ENCODE measurements at places on chromosomes 11 and 22.

DNA sequence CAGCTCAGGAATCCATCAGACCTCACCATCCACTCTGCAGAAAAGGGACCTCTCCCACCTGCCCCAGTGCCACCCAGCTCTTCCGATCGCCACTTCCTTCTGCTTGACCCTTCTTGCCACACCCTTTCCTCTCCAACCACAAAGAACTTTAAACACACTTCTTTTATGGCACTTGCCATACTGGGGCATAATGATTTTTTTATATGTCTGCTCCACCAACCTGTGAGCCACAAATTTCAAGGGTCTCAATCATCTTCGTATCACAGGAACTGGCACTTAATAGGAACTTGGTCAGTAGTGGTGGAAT lies 11.7 kb upstream of the MYH9 start:
- DNase-seq, result no peak

DNA sequence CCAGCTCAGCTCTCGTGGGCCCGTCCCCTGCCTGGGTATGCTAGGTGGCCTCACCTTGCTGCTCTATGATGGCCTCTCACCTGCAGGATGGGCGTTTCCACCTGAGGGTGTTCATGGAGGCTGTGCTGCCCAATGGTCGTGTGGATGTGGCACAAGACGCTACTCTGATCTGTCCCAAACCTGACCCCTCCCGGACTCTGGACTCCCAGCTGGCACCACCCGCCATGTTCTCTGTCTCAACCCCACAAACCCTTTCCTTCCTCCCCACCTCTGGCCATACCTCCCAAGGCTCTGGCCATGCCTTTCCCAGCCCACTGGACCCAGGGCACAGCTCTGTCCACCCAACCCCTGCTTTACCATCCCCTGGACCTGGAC lies 2.1 kb downstream of the ZP1 start:
- DNase-seq, result no peak

DNA sequence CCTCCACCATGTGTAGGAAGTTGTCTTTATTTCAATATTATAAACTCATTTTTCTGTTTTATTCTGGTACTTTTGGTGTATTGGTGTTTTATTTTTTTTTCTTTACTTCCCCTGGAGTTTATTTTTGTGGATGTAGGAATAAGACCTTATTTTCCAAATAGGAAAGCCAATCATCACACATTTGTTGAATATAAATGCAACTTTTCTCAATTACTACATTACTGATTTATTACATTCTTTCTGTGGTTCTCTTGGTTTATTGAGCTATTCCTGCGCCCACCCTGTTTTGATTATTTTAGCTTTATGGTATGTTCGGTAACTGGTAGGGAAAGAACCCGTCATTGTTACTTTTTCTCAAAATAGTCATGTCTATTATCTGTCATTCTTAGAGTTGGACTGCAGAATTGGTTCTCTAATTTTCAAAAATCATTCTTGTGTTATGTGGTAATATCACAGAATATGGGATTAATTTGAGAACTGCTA lies 3.6 kb downstream of the IGLL5 start:
- no peak for DNase-seq

DNA sequence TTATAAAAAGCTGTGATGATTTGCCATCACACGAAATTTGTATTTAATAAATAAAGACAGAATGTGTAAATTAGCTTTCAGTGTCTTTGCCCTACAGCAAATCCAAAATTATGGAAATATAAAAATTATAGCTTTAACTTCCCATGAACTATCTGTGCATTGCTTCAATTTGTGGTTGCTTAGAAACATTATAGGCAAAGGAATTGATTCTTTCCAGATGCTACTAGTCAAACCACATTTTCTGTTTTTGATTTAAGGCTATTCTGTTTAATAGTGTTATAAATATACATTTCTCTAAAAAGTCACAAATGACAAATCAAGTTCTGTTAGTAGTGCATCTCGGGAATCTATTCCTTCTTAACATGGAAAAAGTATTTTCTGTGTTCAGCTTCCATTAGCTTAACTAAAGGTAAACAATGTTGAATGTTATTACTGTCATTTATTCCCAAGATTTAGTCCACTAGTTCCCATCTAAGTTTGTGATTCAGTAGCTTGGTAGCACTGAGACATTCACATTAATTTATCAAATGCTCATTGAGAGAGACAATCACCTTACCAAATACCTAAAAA lies 1086.3 kb upstream of the CCDC90B start:
- DNase-seq, result no peak

DNA sequence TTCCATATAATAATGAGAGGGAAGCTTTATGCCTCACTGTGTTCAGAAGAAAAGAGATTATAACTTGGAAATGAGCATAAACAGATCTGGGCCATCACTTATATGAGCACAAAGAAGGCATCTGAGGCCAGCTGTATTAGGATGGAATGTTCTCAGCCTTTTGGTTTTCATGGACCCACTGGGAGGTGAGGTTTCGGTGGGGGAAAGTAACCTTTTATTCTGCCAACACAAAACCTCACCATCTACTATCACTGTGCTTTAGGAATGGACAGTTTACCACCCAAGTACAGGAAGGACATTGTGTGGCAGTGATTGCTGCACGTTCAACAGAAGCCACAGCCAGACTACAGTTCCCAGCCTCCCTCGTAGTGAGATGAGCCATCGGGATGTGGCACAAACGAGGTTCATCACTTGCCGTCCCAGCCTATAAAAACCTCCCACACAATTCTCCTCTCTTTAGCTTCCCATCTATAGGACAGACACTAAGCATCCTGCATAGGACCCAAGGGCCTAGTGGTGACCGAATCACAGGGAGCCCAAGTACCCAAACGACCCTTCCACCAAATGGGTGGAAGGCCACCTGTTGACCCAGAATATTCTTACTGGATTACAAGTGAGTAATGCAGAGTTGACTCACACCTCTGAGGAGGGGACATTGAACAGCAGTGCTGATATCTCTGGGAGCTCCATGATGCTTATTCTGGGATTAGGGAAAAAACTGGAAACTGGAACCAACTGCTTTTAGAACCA lies 121.5 kb upstream of the RAG2 start:
- DNase-seq, result no peak

GRCh38 chr11:111696556-111696955 lies 69.6 kb downstream of the PPP2R1B start:
- no peak for DNase-seq

- DNase-seq, result no peak
Observed at GRCh38 chr22:37680191-37680851, 4.9 kb downstream of the LGALS1 start.

GRCh38 chr22:19658967-19659804 lies 55.1 kb upstream of the SEPTIN5 start:
- no peak for DNase-seq

DNA sequence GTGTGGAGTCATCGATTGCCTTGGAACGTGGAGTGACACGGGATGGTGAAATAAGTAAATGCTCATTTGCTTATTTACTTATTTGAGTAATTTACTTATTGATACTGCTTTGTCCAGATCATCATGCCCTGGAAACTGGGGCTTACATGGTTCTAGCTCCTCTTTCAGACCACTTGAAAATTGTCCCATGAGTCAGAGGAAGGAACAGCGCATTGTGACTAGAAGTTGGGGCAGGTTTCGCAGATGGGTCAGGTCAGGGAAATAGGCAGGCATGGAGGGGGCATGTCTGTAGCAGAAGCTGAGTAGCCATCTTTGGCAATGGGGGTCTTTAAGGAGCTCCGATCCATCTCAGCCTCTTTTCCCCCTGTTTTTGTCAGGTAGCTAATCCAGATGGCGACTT lies 104.2 kb upstream of the SORL1-AS1 start:
- no peak for DNase-seq

DNA sequence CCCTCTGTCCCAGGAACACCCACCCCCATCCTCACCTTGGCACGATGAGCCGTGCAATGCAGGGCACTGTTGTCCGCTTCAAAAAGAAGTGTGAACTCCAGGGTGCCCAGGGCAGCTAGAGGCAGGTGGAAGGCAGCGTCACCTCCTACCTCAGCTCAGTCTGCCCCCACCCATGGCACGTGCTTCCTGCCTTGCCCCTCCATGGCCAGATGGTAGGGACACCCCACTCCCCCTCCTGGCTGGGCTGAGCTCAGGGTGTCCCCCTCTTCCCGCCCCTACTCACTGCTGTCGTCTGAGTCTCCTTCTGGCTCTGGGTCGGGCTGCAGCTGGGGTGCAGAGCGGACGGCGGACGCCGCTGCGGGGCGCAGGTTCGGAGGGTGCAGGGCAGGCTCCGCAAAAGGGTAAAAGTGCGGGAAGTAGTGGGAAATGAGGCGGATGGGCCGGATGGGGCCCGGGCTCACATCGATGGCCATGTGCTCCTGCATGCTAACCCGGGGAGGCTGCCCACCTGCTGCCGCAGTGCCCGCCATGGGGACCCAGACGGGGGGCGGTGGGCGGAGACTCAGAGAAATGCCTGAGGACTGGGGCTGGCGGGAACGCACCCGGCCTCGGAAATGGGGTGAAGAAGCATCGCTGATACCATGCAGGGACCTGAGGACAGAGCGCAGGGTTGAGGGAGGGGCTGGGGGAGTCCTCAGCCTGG lies 9.1 kb downstream of the NDUFV1 start:
- no peak for DNase-seq

DNA sequence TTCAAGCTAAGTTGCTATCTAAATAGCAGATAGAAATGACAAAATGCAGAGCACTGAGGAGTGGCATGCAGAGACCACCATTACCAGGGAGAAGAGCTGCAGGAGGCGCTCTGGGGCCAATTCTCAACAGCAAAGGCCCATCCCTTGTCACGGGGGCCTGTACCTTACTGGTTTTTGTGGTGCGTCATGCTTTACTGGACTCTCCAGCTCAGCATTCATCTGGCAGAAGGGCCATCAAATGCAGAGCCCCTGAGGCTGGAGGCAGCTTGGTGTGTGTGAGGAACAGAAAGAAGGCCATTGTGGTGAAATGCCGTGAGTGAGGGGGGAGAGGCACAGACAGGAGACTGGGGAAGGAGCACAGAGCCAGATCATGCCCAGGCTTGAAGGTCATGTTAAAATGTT lies 56.5 kb upstream of the NAV2 start:
- DNase-seq, result no peak

DNA sequence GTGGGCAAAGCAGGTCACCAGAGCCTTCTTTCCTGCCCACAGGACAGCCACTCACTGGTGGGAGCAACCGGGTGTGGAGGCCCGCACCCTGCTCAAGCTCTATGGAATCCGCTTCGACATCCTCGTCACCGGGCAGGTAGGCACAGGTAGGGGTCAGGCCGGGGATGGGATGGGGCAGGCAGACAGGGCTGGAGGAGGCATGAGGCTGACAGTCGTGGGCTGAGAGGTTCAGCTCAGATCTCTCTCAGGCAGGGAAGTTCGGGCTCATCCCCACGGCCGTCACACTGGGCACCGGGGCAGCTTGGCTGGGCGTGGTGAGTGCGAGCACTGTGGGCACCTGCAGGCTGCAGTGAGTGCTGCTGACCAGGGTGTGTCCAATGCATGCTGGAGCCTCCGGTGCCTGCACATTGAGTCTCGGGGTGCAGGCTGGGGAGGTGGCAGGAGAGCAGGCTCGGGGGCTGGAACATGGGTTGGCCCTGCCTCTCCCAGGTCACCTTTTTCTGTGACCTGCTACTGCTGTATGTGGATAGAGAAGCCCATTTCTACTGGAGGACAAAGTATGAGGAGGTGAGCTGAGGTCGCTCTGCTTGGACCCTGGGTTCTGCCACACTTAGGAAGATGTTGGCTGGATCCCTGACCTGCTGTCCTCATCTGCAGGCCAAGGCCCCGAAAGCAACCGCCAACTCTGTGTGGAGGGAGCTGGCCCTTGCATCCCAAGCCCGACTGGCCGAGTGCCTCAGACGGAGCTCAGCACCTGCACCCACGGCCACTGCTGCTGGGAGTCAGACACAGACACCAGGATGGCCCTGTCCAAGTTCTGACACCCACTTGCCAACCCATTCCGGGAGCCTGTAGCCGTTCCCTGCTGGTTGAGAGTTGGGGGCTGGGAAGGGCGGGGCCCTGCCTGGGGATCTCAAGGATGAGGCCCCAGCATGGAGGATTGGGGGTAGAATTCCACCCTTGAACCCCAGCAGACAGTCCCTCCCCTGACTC lies 6.3 kb downstream of the SLC7A4 start:
- peak; percentile 25 for DNase-seq

GRCh38 chr22:49321477-49322055 lies 506.1 kb downstream of the BRD1 start:
- no peak for DNase-seq

DNA sequence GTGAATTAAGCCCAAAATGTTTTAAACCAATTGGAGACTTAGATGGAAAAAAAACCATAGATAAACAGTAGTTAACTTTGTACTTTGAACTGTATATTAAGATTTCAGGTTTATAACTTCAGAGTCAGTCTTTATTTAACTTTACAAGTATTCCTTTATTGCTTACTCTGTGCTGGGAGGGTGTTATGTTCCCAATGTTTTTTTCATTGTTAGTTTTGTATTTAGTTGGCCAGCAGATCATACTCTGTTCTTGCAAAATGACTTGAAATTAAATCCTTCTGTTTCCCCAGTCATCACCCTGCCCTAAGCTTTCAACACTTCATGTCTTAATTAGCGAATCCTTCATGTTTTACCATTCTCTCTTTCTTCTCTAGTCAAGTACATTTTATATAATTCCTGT lies 25.3 kb downstream of the SIK2 start:
- no peak for DNase-seq

DNA sequence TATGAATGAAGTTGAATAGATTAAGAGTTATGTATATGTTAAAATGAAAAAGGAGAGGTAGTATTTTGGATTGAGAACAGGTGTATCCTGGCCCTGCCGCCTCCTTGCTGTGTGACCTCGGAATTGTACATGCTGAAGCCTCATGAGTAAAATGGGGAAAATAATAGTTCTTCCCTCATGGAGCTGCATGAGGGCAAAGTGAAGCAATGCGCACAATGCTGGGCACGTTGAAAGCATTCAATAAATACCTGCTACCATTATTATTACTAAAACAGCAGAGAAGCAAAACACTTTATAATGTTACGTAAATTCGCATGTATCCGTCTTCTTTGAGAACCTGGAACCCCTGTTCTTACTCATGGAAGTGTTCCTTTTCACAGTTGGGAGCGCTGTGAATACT lies 5.7 kb downstream of the AMOTL1 start:
- DNase-seq, result no peak

DNA sequence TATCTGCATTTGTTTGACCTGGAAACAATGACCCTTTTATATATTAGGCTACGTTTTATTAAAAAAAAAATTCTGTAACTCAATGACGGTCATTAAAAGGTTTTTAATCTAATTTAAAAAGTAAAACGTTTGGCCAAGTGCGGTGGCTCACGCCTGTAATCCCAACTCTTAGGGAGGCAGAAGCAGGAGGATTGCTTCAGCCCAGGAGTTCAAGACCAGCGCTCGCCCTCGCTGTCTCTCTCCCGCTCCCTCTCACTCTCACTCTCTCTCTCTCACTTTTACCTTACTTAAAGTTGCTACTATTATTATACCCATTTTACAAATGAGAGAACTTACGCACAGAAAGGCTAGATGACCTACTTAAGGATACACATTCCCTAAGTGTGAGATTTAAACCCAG lies 814 bp upstream of the NARS2 start:
- DNase-seq, result no peak

DNA sequence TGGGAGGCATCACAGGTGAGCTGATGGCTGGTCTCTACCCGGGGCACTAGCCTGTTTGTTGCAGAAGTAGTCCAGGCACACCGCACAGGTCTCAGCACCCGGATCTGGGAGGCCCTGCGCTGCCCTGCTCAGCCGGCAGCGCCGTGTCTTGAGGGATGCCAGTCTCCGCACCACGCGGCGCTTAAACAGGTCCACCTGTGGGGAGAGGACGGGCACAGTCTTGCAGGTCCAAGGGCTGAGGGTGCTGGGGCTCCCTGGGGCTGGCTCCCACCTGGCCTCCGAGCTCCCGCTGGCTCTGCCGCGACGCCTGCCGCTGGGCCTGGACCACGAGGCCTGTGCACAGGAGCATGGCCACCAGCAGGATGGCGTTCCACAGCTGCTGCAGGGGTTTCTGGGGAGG lies 7.2 kb downstream of the RNF215 start:
- no peak for DNase-seq

- no peak for DNase-seq
Observed at GRCh38 chr11:15969701-15970329, 386.5 kb downstream of the SOX6 start.

Measured in GM13976 (cell line).